ENCODE measurements at places on chromosomes 5 and 9.

- DNase-seq: no peak
Measured at GRCh38 chr5:144438237-144438636, 267.6 kb downstream of the KCTD16 start.

DNA sequence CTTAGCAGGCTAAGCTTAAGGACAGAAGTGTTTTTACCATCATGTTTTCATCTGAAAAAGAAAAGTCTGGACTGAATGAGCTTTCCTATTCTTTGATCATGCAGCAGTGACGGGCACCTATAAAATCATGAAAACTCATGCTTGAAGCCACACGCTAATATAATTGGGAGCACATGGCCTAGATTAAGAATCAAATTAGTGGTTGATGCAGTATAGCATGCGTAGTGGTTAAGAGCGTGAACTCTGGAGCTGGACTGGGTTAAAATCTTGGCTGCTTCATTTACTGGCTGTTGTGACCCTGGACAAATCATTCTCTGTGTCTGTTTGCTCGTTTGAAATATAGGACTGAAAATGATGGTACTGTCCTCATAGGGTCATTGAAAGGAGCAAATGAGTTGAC is 49.9 kb upstream of the IL13 start:
- no peak for DNase-seq

GRCh38 chr9:85302938-85303756 is 438.6 kb downstream of the AGTPBP1 start:
- DNase-seq: no peak

GRCh38 chr5:66793049-66793448 is 196.9 kb downstream of the MAST4 start:
- DNase-seq: no peak

GRCh38 chr9:109604131-109604530 is 106.0 kb upstream of the PTPN3 start:
- no peak for DNase-seq

DNA sequence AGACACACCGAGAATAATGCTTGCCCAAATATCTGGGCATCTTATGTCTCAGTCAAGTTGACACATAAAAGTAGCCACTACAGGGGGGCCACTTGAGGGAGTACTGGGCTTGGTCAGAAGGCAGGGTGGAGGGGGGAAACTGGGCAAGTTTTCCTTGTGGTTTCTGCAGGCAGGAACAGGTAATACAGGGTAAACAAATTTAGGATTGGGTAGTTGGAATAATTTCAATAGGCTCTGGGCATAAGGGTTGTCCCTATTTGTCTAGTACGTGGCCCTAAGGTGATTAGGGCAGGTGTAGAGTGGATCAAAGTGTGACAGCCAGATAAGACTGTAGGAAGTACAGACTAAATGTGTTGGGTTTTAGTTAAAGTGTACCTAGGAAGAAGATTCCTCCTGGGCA is 353.1 kb downstream of the TLE4 start:
- no peak for DNase-seq

DNA sequence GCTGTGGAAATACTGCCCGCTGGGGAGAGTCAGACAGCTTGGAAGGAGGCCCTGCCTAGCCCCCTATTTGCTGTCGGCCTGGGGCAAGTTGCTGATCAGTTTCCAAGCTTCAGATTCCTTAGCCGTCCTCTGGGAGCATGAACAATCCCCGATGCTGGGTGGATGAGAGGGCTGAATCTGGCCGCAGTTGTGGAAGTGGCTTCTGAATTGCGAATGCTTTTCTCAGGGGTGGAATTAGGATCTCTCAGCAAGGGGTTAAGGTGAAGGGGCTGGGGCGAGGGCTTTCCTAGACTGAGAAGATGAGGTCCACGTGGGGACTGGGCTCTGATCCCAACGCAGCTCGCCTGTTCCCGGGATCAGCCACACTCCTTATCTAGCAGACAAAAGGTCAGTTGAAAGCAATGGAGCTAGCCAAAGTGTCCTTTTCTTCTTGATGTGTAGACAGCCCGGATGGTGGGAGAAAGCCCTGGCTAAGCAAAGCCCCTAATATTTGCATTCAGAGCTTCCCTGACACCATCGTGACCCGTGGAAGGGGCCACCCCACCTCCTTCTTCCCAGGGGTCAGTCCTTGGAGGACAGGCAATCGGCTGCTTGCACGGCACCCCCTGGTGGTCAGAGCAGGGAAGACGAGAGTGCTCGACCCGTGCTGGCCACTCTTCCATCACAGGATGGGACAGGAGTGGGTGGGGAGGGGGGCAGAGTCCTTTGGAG is 54.9 kb downstream of the COL15A1 start:
- DNase-seq: peak; percentile 22
